Activated naive CD4-positive, alpha-beta T cell treated with Interleukin-2 at 50 U/mL for 16 hours (primary cell): ENCODE measurements at places on chromosomes 4 and X.
A peak's percentile ranks its signal among the peaks of the same experiment; 100 is the strongest.

DNA sequence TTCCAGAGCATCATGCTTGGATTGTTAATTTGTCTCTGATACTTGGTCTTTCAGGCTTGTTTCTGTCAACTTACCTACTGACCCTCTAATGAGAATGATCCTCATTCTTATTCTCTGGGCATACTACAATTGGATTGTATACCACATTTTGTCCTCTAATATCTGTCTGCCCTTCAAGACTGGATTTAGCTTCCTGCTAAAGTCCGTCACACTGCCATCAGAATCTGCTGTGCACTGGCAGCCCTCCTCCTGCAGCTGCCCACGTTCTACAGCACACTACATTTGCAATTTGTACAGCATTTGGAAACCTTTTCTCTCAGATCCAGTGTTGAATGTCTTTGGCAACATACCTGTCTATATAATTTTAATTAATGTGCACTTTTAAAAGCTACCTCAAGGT is 183.1 kb downstream of the ZNF330 start:
- no peak for DNase-seq

- no peak for DNase-seq
Measured at GRCh38 chr4:74930162-74930561, 2.8 kb upstream of the PARM1 start.

DNA sequence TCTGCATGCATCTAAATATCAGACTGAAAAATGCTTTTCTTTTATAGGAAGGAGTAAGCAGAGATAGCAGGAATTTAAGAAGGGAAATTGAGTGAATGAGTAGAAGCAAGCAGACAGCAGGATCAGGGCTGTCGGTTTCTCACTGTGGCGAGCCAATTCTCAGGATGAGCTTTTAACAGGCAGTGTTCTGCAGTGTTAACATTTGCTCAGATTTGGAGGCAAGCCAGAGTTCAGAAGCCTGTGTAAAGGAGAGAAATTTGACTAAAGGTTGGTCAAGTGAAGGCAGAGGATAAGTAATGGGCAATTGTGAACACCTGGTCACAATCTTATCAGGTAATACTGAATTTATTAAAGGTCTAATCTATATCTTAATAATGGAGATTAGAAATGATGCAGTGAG is 133.3 kb upstream of the MAGEB16 start:
- no peak for DNase-seq

GRCh38 chr4:158111241-158111640 is 61.6 kb downstream of the GASK1B start:
- DNase-seq, result no peak

GRCh38 chr4:7506119-7506518 is 71.4 kb upstream of the PSAPL1 start:
- no peak for DNase-seq

GRCh38 chr4:108097990-108098553 is 70.7 kb downstream of the LEF1 start:
- DNase-seq, result no peak

GRCh38 chr4:163703251-163703650 is 208.8 kb downstream of the TMA16 start:
- no peak for DNase-seq

DNA sequence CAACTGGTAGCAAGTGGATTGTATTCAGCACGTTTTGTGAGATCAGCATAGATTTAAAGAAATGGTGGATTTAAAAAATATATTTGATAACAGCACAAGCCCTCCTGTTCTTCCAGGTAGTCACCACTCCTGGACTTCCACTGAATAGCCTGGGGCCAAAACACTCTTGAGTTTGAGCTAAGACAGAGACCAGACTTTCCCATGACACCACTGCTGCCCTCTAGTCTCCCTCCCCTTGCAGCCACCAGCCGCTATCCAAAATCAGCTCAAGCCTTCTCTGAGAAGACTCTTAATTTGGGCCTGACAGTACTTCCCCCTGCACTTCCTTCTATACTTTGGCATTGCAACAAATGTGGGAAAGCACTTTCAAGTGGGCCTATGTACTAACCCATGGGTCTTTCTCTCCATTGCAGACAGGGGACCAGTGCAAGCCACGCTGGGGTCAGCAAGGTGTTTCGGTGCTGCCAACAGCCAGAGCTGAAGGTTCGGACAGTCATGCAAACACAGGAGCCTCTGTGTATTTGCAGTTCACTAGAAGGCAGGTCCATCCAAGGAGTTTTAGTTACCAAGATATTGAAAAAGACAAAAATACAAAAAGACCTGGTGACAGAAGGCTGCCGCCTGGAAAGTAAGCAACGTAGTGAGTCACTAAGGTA is 40.5 kb upstream of the KLHL13 start:
- no peak for DNase-seq

GRCh38 chr4:183571350-183571941 is 66.6 kb downstream of the ING2 start:
- no peak for DNase-seq

- DNase-seq, result no peak
Measured at GRCh38 chr4:83118869-83119268, 4.3 kb upstream of the PLAC8 start.

GRCh38 chrX:119885554-119886428 is 9.9 kb upstream of the AKAP14 start:
- no peak for DNase-seq

DNA sequence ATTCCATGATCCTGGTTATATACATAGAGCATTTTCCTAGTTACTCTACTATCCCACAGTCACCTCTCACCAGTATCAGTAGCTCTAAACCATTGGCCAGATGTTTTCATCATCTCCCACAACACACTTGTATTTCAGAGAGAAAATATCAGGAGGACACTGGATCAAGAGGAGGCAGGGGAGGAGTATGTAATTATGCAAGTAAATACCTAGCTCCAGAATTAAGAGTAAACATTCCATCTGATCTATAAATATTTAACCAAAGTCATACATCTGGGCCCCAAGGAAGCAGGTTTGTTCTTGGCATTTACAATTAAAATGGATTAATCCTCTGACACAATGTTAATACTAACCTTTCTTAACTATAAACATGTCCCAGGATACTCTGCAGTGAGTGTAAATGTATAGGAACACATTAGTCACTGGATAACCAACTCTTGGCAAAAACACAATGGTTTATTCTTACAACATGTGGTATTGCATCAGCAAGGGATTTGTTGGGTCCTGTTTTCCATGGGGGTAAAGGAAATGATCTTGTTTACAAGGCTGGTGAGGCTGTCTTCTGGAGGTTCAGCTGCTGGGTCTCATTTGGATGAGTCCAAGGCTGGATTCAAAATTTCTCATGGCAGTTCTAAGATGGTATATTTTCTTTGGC is 170.1 kb downstream of the ATG4A start:
- no peak for DNase-seq

- DNase-seq, result no peak
Measured at GRCh38 chr4:149050840-149051239, 608.6 kb upstream of the NR3C2 start.

DNA sequence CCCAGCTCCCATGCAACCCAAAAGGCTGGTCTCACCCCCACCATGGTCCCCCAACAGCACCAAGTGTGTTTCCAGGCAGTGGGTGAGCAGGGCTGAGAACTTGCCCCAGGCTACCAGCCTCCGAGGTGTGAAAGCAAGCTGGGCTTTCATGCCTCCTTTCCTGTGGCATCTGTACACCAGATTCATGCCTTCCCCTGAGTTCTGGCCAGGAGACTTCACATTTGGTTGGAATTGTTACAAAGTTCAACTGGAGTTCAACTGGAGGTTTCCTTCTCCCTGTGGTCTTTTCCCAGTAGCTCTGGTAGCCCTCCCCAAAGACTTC is 77.6 kb upstream of the RAB40AL start:
- DNase-seq, result no peak

- peak; percentile 5 for DNase-seq
Measured at GRCh38 chr4:123477711-123478209, 81.2 kb downstream of the SPRY1 start.

- DNase-seq, result no peak
Measured at GRCh38 chr4:55617587-55618197, 18.4 kb downstream of the NMU start.

GRCh38 chr4:142900622-142901021 is 54.5 kb upstream of the INPP4B start:
- no peak for DNase-seq

DNA sequence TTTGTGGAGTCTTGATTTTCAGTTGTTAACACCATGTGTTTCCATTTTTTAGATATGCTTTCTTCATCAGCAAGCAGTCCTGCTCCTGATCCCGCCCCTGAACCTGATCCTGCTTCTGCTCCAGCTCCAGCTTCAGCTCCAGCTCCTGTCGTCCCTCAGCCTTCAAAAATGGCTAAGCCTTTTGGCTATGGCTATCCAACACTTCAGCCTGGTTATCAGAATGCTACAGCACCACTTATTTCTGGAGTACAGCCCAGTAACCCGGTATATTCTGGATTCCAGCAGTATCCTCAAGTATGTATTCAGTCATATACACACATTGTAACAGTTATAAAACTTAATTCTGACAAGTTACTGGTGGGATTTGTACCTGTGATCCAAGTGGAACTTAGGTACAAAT is 60.9 kb downstream of the SEC24B start:
- DNase-seq, result no peak

DNA sequence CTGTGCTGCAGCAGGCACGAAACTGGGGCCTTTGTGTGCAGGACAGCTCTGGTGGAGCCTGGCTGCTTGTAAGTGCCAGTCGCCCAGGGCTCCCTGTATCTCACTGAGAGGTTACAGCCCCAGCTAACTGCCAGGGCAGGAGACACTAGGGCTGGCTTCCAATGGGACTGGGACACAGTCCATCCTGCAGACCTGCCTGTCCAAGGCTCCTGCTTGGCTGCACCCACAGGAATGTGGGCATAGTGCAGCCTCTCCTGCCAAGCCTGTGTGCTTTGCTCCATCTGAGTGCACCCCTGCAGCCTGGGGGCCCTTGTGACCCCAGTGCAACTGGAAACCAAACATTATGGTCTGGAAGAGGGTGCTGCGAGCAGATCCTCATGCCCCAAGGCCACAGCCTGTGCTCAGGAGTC is 144.0 kb downstream of the ADAM29 start:
- no peak for DNase-seq

DNA sequence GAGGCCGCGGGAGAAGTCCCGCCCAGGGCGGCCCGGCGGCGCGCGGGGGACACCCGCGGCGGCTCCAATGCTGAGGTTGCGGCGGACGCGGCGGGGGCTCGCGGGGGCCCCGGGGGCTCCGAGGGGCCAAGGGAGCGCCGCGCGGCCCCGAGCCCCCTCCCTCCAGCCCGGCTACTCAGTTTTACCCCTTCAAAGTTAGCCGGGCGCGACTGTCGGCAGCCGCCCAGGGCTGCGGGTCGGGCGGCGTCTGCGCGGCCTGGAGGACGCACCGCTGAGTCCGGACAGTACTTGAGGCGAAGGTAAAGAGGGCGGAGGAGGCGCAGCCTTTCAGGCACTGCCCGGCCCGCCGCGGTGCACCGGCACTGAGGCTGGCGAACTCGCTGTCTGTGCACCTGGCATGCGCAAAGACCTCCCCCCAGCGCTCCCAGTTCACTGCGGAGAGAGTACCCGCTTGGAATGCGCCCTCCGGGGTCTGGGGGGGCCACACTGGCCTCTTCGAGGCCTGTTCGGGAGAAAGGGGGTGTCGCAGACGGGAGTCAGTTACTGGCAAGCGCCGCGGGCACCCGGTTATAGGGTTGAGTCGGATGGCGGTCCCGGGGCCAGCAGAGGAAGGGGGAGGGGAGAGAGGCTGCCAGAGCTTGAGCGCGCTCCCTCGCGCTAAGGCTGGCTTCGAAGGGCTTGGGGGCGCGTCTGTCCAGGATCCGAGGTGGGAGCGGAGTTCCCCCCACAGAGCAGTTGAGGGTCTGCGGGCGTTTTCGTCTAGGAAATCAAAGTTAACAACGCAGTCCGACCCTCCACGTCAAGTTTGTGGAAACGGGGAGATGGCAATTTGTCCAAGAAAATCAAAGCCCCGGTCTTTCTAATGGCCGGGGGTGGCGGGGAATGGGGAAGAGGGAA is 1.1 kb downstream of the PCDH19 start:
- DNase-seq, result no peak

DNA sequence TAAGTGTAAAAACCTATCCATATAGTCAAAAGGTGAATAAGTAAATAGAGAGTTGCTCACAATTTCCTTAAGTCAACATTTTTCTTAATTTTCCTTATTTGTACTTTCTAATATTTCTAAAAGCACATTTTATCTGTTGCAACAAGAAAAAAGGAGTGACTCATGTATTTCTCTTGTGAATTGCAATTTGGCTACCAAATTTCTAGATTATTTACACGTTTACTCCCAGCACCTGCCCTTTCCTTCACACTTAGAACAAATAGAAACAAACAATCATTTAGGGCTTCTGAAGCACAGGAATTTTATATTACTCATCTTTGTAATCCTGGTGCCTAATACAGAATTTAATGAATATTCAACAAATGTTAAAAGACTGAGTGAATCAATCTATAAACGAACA is 22.2 kb downstream of the BTC start:
- DNase-seq, result no peak

DNA sequence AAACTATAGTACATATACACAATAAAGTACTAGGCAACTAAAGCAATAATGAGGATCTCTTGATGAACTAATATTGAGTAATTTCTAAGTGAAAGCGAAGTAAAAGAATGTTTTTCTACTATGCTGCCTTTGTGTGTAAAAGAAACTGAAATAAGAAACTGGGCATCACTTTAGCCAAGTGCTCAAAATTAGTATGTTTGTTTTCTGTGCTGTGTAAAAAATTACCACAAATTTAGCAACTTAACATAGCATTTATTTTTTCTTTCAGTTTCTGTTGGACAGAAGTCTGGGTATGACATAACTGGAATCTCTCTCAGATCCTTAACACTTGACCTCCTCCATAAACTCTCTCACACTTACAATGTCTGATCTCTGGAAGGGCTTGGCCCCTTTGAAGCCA is 687.1 kb upstream of the MAGEB2 start:
- no peak for DNase-seq

- DNase-seq, result no peak
Measured at GRCh38 chr4:93671093-93671492, 157.5 kb upstream of the ATOH1 start.

GRCh38 chrX:153049093-153049492 is 7.2 kb upstream of the PNMA3 start:
- DNase-seq, result no peak

- peak; percentile 31 for DNase-seq
Measured at GRCh38 chr4:56757261-56757746, 64.2 kb downstream of the SPINK2 start.

DNA sequence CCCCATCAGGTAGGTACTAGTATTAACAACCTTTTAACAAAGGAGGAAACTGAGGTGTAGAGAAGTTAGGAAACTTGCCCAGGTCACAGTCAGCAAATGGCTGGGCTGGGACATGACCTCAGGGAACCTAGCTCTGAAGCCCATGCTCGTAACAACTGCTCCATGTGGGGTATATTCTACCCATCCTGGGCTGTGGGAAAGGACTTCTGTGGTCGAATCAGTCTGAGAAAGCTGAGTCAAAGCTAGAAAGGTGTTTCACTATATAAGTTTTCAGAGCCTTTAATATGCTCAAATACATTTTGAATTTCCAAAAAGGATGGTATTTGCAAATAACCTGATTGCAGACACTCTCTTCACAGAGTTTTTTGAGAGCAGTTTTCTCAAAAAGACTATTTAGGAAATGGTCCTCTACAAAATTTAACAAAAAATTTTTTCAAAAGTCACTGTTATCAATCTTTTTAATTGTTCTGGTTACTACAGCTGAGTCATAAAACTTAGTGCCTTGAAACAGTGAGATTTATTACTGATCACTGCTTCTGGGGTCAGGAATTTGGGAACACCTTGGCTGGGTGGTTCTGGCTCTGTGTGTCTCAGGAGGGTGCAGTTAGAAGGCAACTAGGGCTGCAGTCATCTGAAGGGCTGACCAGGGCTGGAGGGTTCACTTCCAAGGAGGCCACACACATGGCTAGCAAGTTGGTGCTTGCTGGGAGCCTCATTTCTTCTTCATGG is 53.6 kb downstream of the NSG1 start:
- no peak for DNase-seq

- DNase-seq, result no peak
Measured at GRCh38 chrX:13288671-13289070, 31.2 kb downstream of the ATXN3L start.
